ENCODE measurements at places on chromosomes 4 and X.

DNA sequence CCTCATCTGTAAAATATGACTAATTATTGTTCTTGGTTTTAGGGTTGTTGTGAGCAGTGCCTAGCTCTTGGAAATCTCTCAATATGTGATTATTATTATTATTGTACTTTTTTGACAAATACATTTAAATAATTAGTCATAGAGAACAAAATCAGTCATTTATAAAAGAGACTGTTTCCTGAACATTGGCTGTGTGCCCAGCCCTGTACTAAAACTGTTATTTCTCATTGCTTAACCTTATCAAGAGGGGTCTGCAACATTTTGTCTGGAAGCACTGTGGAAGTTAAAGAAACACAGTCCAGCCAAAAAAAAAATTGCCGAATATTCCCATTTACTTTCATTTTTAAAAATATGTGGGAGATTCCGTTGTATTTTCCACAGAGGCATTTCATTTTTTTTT lies 989.2 kb upstream of the SLIT2 start:
- no peak for DNase-seq

GRCh38 chr4:48792348-48793006 lies 12.4 kb upstream of the FRYL start:
- DNase-seq, result no peak

- no peak for DNase-seq
Observed at GRCh38 chrX:116292183-116292582, 121.6 kb downstream of the AGTR2 start.

GRCh38 chrX:121579016-121579760 lies 531.8 kb downstream of the GLUD2 start:
- no peak for DNase-seq

DNA sequence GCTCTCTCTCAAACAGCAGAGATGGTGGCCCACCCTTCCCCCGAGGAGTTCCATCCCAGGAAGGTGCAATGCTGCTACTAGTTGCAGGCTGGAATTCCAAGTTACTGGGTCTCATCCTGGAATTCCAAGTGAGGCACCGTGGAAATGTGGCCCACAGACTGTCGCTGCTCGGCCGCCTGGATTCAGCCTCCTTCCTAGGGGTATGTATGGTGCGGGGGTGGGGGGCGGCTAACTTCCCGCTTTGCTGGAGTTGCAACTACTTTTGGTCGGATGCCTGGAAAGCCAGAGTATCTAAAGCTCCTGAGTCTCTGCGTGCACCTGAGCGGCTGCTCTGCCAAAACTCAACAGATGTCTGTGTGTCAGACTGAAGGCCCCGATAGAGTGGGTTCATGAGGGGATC lies 1146.2 kb downstream of the RPA4 start:
- no peak for DNase-seq

DNA sequence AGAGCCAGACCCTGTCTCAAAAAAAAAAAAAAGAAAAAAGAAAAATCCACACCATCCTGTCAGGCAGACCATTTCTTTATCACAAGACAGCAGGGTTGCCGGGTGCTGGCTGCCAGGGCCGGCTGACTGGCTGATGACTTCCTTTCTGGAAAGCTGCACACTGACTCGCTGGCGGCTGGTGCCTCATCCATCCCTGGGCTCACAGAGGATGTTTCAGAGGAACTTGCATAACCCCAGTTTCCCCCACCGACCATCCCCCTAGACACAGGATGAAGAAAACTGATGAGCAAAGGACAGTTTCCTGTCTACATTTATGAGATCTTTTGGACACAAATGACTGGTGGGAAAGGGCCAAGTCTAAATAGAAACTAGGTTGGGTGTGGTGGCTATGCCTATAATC lies 14.1 kb downstream of the HPSE start:
- DNase-seq, result no peak

- no peak for DNase-seq
Observed at GRCh38 chr4:134548052-134548628, 346.6 kb upstream of the PABPC4L start.

- no peak for DNase-seq
Observed at GRCh38 chr4:13493793-13494192, 9.7 kb upstream of the RAB28 start.

DNA sequence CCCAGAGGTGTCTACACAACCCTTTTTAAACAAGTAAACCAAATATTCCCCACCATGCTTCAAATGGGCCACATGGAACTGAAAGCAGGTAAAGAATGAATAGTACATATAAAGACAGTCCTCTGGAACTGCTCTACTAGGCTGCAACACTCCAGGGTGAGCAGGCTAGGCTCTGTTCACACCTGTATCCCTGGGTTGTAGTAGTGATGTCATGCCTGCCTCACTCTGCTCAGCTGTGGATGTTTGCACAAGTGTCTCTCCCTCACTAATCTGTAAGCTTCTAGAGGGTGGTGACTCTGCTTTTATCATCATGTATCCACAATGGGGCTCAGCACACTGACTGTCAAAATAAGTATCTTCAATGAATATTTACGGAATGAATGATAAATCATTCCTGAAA lies 20.4 kb downstream of the LEF1 start:
- DNase-seq, result no peak

GRCh38 chr4:85058551-85058950 lies 92.1 kb upstream of the WDFY3 start:
- DNase-seq, result no peak

GRCh38 chr4:153676486-153676885 lies 7.6 kb upstream of the TLR2 start:
- no peak for DNase-seq

DNA sequence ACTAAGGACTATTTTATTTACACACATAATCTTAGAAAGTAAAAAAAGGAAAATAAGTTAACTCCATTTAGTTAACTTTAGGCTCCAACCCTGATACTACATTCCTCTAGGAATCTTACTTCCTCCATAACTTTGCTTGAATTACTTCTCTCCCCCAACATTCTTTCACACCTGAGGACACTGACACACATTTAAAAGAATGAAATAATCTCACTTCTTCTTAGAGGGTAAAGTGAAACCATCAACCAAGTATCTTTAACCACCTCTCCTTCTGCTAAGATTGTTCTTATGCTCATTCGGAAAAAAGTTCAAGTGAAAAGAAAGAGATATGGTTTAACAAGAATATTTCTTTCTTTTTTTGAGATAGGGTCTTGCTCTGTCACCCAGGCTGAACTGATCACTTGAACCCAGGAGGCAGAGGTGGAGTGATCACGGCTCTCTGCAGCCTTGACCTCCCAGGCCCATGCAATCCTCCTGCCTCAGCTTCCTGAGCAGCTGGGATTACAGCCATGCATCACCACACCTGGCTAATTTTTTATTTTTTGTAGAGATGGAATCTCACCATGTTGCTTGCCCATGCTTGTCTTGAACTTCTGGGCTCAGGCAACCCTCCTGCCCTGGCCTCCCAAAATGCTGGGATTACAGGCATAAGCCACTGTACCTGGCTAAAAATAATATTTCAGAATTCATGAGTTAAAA lies 28.5 kb downstream of the SLC25A4 start:
- no peak for DNase-seq

DNA sequence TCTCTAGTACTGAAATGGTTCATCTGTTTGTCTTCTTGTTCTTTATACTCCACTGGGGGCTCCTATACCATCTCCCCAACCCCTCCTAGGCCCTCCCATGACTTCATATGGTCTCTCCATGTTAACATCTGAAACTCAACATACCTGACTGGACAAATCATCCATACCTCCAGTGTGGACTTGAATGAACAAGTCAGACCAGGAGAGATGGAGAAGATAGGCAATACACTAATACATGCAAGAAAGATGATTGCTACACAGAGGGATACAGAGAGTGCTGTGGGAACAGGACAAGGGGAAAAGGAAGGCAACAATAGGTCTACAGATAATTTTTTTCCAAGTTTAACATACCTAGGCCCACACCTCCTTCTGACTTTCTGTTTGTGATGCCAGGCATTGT lies 175.1 kb downstream of the FHIP1A start:
- DNase-seq, result no peak

All from CD4-positive, alpha-beta T cell treated with Interleukin-21 for 1 hour (primary cell).